ENCODE measurements at places on chromosomes 12 and 14.

- no peak for DNase-seq
These were observed 271.6 kb upstream of the CLEC14A start for GRCh38 chr14:38527502-38527878.

GRCh38 chr14:106619606-106620005 is 1093.2 kb downstream of the TMEM121 start:
- no peak for DNase-seq

DNA sequence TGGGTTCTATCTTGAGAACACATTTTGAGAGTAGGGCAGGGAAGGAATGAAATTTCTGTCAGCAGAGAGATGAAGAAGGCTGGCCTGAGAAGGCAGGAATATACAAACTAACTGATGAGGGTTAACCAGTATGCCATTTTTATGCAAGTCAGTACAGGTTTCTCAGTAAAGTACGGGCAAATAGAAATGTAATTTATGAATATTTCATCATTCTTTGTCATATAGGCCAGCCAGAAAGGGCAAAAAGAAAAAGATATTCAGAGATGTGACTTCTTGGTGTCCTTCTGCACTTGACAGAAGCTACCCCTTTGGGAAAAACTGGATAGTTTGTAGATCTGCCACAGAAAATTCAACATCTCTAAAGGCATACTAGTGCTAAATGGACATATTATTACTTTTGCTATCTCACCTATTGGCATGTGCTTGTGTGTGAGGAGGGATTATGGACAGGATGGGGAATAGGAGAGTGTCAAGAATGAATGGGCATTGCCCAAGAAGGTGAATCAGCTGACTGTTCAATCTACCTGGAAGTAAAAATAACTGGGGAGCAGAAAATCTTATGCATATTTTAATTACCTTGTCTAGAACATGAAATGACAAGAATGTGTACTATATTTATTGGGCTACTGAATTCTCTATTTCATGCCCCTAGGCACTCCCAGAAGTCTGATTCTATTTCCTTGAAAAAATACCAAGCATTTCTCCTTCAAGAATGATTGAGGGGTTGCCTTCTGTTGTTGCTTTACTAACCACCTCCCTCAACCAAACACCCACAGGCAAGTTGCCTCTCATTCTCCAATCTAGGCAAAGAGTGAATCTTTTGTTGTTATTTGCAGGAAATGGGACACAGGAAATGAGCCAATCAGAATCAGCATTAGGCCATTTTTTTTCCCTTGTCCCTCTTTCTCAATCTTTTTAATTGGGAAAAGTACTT is 175.1 kb upstream of the SLC38A2 start:
- no peak for DNase-seq

DNA sequence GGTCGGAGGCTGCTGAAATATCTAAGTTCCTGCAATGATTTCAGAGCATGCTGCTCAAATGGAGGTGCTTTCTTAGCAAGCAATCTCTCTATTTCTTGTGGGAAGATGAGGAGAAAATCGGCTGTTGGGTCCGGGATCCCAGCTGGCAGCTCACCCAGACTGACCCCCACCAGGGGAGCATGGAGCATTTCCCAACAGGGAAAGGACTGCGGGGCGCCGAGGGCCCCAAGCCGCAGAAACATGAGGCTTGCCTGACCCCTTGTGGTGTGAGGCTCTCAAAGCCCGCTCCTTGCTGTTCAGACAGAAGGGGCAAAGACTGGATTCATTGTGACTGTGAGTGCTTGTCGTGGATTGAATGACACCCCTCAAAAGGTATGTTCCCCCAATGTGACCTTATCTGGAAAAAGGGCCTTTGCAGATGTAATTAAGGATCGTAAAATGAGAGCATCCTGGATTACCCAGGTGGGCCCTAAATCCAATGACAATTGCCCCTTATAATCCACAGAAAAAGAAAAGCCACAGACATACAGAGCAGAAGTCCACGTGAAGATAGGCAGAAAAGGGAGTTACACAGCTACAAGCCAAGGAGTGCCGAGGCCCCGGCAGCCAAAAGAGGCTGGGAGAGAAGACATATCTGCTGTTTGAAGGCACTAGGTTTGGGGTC is 116.3 kb upstream of the VASH1 start:
- DNase-seq, result no peak

DNA sequence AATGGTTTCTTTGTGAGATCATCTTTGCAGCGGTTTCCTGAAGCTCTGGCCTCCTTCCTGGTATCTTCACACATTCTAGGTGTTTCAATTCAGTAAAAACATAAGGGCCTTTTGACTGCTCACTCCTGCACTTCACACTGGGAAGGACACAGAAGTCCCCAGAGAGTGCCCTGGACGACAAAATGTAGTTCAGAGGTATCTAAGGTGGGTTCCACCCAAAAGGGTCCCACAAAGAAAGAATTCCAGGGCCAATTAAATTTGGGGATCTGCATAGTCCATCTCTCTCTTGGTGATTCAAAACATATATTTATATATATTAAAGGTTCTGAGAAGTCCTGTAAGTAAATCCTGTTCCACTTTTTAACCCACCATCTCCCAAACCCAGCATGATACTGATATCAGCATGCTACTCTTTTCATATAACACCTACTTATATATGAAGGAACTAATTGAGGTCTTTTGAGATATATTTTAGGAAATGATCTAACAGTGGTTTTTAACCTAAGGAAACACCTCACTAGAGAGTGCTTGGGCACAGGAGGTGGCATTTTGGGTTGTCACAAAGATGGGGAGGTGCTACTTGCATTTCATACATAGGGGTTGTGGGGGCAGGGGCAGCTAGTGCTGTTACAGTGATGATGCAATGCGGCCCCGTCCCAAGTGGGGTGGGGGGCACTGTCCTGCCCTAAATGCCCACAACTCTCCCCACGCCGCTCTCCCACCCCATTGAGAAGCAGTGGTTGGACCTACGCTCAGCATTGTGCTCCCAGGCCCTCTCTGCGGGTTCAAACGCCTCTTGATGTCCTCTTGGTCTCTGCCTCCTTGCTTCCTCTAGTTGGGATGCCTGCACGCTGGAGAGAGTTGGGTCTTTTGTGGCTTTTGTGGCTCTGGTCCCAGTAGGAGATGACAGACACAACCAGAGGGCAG is 109.4 kb downstream of the ARF6 start:
- peak; percentile 85 for DNase-seq

DNA sequence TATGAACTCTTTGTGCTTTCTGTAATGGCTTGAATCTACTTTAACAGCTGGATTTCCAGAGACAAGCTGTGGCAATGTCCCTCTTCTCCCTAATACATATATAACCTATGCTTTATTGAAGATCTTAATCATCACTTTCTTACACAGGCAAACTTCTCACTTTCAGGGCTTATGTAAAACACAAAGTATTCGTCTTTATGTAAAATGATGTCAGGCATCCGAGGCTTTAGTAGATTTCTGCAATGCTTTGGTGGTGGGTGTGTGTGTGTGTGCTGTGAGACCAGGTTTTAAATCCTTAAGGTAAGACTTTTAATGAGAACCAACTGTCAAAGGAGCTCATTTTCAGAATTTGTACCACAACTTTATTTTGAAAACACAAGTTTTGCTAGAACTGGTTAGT is 70.0 kb upstream of the HMGA2 start:
- no peak for DNase-seq

GRCh38 chr12:110848314-110848923 is 1.6 kb downstream of the CCDC63 start:
- DNase-seq, result no peak

DNA sequence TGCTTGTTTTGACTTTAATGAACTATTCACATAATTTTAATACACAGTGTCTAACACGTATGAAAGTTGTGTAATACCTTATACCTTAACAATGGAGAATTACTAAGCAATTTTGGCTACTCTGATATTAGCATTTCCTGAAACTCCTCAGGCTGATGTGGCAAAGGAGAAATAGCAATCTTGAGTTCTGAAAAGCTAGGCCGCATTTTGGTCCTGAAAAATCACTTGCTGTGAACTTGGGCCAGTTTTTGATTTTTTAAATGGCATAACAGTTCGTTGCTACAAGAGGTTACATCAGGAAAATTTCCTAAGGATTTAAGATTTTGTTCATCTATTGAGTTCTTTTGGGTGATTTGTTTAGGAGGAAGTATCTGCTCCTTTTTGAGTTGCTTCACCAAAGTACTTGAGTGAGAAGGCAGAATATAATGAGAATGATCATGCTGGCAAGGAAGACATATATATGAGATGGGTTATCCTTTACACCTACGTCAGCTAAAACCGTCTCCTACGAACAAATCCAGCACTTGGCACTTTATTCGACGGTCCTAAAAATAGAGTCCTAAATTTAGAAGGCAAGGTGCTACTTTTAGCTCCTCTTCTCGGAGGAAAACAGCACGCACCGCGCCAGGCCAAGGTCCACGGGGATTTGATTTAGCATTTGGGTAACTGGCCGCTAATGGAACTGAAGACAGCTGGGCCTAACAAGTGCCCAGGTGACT is 32.2 kb downstream of the MIA2 start:
- DNase-seq, result no peak

DNA sequence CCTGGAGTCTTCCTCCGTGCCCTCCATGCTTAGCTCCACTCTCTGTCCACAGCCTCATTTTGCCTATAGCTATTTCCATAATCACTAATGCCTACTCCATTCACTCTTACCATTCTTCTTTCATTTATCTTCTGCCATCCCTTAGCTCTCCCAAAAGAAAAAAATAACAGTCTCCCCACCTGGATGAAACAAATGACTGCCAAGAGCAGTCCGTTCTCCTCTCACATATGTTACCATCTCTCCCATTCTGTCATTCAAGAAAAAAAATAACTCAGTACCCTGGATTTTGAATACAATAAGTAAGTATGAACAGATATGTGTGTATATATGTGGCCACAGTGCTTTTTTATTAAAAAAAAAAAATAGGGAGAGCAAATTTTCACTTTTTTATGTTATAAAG is 13.2 kb downstream of the DUSP16 start:
- no peak for DNase-seq

GRCh38 chr12:49133014-49133413 is 1.8 kb upstream of the TUBA1B start:
- no peak for DNase-seq

DNA sequence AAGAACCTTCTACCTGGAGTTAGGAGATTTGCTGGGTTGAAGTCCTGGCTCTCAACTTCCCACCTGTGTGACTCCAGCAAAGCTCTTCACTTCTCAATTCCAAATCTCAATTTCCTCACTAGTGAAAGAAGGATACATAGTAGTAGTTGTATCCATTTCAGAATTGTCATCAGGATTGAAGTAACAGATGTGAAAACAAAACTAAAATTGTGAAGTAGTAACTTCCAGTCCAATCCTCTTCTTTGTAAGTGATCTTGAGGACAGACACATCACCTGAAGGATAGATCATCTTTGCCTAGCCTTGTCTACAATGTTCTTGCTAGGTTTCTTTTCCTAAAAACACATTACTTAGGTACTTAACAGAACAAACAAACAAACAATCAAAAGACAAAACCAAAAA is 1.2 kb upstream of the LRRK2 start:
- no peak for DNase-seq

GRCh38 chr12:73421832-73422231 is 1115.8 kb upstream of the ATXN7L3B start:
- no peak for DNase-seq

- no peak for DNase-seq
These were observed 63.2 kb upstream of the NR2C1 start for GRCh38 chr12:95136598-95136997.

- no peak for DNase-seq
These were observed 447.6 kb upstream of the CCDC196 start for GRCh38 chr14:66038618-66039017.

GRCh38 chr12:130591736-130592135 is 124.4 kb downstream of the RIMBP2 start:
- DNase-seq, result no peak

DNA sequence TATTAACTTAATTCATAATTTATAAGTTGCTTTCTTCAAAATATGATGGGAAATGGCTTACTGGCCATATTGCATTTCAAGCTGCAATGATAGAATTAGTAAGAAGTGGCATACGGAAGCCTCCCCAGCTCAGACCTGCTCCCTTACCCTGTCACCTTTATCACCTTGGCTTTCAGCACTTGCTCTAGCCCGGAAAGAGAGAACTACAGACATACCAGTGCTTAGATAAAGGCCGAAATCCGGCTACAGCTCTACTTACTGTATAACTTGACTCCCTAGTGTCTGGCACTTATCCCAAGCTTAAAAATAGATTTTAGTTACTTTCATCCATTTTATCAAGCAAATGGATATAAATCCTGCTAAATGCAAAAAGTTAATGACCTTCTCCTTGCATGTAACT is 42.5 kb downstream of the PKP2 start:
- DNase-seq, result no peak

- DNase-seq, result no peak
These were observed 314.6 kb downstream of the ADAMTS20 start for GRCh38 chr12:43237238-43237879.

GRCh38 chr14:104723651-104724406 is at the start of gene ADSS1:
ADSS1 (plus strand) TSS chr14:104724229; CDS start chr14:104724271, 42 bp downstream.
- DNase-seq, result peak; percentile 61

- DNase-seq, result no peak
These were observed 57.3 kb upstream of the SYNE2 start for GRCh38 chr14:63795532-63795931.

Measured in CD4-positive, alpha-beta T cell treated with Interleukin-10 for 1 hour (primary cell).